Sciatic nerve (tissue), 2 donors: ENCODE measurements at places on chromosomes 1 and 21.

DNA sequence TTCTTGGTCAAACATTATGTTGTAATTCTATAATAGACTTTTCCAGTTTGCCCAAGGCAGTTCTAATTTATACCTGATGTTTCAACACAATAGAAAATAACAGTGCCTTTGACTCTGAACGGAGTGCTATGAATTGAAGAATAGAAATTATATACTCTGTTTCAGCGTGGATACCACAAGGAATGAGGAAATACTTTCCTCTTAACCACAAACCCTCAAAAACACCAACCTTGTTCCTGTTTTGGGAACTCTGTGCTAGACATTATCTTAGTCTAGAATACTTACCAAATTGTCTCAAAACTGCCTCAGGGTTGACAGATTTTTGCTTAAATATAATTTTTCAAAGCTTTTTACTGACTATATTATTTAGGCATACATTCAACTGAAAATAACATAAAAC, 1629.3 kb downstream of the MRPL39 start:
- DNase-seq = no peak

- DNase-seq = no peak
These were observed 78.6 kb downstream of the TTLL7 start for GRCh38 chr1:83920320-83920719.

DNA sequence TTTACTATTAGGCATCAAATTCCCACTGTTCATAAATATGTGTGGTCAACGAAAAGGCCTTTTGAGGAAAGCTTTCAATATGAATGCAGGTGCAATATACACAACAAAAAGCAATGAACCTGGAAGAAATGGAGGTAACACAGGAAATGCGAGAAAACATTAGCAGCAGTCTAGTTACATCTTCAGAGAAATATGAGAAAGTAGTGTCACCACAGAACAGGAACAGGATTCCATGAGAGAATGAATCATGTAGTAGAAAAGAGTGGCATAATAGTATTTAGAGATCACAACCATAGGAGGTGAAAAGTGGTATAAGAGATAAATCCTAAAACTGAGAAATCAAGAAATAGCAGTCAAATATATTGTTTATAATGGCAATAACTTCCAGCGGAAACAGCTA, 103.7 kb downstream of the AK5 start:
- DNase-seq = no peak

DNA sequence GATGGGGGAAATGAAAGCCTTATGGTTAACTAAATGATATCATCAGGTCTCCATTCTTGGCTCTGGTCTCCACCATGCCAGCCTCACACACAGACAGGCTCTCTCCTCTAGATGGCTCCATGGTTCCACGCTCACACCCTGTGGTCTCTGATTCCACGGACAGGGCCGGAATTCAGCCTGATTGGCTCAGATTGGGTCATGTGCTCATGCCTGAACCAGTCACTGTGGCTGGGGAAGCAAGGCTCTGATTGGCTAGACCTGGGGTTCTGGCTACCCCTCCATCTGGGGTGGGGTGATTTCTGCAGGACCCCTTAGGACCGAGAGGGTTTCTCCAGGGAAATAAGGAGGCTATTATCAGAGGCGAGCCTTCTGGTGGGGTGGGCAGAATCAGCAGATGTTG, 277.0 kb downstream of the PTPRU start:
- peak; percentile 40 for DNase-seq

DNA sequence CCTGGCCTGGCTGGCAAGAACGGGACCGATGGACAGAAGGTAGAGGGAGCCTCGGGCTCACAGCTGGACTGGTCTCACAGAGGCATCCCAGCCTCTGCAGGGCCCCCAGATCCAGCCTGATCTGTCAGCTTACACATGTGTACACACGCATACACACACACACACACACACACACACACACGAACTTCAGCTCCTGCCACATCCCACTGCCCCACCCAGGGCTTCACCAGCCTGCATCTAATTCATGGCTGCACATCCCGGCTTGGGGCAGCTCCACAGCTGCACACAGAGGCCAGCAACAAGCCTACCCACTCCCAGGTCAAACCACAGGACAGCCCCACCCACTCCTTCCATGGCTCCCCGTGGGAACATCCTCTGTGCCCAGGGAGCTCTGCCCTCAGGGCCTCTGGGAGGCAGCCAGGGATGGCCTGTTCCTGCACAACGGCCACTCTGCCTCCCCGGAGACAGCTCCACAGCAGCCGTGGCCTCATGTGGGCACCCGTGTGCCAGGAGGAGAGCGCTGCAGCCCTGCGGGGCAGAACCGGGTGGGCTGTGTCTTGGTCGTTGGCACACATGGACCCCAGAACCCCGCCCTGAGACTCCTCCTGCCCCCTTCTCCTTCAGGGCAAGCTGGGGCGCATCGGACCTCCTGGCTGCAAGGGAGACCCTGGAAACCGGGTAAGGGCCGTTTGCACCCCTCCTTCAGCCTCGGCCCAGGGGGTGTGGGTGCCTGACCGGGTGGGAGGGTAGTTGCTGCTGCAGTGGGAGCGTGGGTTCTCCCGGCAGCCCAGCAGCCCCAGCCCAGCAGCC, 19.1 kb downstream of the COL6A2 start:
- peak; percentile 58 for DNase-seq

- DNase-seq = no peak
These were observed 74.2 kb downstream of the LEPR start for GRCh38 chr1:65494671-65495070.

GRCh38 chr1:100265562-100265930, 470 bp upstream of the RTCA start:
- no peak for DNase-seq

DNA sequence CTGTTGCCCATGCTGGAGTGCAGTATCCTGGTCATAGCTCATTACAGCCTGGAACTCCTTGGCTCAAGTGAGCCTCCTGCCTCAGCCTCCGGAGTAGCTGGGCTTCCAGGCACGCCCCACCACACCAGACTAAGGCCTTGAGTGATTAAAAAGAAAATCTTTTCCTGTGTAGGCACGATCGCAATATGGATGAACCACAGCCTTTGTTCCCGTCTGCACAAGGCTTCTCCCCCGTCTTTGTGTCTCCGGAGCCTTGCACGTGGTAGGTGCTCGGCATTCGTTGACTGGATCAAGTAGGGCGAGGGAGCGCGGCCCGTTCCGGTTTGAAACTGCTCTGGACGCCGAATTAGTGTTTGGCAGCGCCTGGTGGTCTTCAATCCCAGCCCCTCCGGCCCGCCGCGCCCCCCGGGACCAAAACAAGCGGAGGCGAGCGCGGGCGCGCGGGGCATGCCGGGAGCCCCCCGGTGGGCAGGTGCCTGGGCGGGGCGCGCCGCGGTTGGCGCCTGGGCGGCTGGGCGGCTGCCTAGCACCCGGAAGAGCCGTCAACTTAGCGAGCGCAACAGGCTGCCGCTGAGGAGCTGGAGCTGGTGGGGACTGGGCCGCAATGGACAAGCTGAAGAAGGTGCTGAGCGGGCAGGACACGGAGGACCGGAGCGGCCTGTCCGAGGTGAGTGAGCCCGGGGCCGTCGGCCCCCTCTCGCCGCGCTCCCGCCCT, at the start of gene SFT2D2:
SFT2D2 (plus strand) TSS at position 529 of the 715 bp plus-strand sequence; CDS start at position 605, 76 bp downstream.
- peak; percentile 86 for DNase-seq

DNA sequence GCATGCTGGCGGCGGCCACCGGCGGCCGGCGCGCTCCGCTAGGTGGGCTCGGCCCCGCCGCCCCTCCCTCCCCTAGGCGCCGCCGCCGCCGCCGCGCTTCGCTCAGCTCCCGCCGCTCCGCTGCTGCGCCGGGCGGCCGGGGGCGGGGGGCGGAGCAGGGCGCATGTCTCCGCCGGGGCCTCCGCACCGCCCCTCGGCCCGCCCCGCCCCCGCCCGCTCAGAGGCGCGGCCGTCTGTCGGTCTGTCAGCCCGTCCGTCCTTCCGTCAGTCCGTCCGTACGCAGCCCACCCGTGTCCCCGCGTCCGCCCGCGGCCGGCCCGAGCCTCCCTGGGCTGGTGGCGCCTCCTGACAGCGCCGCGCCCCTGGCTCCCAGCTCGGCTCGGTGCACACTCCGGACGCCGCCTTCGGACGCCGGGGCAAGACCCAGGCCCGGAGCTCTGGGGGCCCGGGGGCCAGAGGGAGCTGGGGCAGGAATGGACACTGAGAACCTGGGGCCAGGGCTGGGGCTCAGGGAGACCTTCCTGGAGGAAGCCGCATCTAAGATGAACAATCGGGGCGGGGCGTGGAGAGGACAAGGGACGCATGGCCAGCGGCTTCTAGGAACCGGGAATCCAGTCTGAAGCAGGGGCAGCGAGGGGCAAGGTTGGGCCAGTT, at the start of gene GPR153:
GPR153 (minus strand) TSS at position 138 of the 654 bp plus-strand sequence. CDS start 6,193 bp downstream, outside the sequence.
- DNase-seq = no peak

DNA sequence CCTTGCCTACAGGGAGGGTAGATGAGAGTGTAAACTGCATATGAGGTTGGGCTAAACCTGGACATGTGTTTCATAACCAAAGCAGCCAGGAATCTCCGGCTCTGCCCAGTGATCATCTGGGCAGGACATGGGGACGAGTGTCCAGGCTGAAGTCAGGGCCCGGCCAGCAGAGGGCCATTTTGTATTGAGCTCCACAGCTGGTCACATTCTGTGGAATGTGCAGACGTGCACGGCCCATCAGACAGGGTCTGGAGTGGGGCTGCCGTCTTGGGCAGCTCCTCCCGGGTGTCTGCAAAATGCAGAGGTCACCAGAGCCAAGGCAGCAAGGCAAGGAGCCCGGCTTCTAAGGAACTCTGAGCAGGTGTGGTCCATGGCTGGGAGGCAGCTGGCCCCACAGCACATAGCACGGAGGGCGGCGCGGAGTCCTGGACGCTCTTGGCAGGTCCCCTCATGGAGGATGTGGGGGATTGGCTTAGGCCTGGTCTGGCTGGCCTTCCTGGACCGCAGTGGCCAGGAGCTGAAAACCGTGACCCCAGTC, 6.2 kb downstream of the LRRC3 start:
- DNase-seq = no peak

DNA sequence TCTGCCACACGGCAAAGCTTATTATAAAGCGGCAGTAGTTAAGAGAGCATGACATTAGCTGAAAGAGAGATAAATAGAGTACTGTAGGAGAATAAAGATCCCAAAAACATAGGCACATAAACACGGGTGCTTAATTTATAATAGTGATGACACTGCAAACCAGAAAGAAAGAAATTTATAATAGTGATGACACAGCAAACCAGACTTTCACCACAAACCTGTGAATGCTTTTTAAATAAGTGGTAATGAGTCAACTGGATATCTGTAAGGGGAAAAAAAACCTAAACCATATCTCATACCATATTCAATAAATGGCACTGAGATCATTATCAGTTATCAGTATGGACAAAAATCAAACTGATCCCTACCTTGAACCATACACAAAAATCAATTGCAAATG, 25.5 kb downstream of the USP1 start:
- DNase-seq = no peak

GRCh38 chr1:87147851-87148250, 180.8 kb upstream of the LMO4 start:
- DNase-seq = no peak

- DNase-seq = no peak
These were observed 2.5 kb downstream of the VWA1 start for GRCh38 chr1:1437904-1438376.

- DNase-seq = no peak
These were observed 383.8 kb upstream of the VAMP3 start for GRCh38 chr1:7387053-7387927.

GRCh38 chr1:91349524-91349923, 55.1 kb downstream of the HFM1 start:
- DNase-seq = no peak

DNA sequence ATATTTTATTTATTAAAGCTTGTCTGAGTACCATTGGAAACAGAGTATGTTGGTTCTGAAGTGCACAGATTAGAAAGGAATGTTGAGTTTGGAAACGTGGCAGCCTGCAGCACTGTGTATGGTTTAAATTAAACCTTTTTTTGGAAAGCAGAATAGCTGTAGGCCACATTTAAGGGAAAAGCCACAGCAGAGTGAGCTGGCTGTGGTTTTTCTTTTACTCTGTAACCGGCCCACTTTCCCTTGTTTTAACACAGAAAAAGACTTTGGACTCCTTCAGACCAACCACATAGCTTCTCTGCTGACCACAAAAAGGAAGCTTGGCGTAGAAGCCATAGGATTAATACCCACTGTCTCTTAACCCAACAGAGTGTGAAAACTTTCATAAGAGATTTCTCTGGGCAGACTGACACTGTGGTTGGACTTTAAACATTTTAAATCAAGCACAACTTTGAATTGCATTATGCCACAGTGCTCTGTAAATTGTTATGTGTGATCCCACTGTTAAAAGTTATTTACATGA, 75.2 kb downstream of the NFIA start:
- no peak for DNase-seq

DNA sequence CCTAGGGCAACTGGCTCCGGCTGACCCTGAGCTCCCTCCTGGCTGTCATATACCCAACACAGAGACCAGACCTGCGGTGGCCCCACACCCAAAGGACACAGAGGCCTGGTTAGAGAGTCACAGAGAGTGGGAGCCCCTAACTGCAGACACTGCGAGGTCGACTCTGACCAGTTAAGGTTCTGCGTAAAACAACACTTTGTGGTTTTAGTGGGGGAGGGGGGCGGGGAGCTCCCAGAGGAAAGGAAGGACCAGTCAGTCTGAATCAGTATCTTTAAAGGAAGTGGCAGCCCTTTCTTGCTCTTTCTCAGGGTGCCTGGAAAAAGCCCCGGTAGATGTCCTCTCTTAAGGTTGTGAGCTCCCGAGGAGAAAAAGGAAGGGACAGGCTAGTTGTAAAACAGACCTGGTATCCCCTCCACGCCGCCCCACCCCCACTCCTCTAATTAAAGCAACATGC, 2.4 kb downstream of the SSBP3 start:
- DNase-seq = no peak

DNA sequence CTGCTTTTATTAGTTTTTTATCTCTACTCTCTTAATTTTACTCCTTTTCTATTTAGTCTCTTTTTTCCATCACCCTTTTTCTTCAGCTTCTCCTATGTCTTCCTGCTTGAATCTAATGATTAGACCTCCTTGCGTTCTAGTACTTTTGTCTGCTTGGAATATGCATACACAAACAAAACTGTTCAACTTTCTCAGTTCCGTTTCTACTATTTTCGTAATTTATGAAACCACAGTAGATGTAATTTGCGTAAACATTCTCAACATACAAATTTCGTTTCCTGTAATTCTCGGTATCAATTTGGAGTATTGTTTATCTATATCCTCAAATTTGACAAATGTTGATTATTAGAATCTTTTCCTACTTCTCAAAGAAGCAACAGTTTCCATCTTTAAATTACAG, 772.5 kb downstream of the USP25 start:
- no peak for DNase-seq

DNA sequence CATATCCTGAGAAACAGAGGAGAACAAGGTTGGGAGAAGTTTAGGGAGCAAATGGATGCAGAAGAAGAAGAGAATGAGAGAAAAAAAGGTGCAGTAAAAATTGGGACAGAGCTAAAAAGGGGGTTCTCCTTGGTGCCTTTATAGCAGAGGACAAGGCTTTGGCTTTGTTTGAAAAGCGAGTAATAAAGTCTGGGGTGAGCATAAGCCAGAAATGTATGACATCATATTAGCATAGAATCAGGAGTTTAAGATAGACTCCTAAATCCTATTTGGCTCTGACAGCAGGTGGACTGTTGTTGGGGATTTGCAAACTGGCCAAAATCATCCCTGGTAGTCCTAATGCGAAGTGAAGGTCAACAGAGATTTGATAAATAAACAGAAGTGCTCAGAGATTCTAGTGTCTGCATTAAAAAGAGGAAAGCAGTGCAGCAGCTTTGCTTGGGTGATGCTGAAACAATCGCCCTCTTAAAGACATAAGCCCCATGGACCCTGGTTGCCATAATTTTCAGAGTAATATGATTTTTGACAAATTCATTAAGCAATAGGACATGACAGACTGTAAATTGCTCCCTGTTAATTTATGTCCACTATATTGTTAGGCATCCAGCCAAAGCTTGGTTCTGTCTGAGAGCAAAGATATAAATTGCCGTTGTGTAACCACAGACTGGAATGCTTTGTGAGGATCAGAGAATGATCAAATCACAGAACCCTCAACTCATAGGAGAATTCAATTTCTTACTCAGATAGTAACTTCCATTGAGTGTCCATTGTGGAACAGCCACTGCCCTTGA, 385.0 kb upstream of the NFIA start:
- no peak for DNase-seq
